ENCODE measurements at places on chromosomes 2 and 18.

DNA sequence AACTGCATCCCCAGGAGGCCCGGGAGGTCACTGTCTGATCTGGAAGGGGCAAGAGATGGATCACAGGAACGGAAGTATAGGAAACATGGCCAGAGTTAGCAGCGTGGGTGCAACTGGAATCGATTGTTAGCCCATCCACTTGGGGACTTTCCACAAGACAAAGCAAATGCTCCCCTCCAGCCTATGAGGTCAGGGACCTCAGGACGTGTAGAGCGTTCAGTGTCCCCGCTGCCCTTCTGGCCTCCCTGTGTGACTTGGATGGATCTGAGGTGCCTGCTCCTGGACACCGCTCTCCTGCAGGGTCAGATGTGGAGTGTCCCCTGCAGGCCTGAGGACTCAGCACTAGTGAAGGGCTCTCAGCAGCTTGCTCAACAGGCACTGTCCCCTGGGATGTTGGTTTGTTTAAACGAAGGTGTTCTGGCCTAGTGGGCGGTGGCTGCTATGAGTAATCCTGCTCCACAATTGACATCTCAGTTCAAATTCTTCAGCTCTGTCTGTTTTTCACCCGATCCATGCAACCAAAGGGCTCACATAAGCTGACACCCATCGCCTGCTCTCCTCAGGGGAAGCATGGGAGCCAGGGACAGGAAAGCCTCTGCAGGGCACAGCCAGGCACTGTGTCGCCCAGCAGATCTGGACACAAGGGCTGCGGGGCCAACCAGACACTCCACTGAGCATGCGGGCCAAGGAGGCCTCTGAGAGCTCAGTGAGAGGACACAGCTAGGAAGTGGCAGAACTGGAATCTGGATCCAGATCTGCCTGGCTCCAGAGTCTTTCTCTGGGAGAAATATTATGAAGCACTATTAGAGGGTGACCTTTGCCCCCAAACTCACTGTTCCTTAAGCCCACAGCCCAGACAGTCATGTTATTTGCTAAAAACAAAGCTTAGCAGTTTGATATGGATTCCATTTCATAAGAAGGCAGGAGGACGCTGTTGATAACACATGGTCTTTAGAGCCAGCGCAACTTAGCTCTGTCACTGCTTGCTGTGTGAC is 78.5 kb downstream of the RHOB start:
- DNase-seq: no peak

DNA sequence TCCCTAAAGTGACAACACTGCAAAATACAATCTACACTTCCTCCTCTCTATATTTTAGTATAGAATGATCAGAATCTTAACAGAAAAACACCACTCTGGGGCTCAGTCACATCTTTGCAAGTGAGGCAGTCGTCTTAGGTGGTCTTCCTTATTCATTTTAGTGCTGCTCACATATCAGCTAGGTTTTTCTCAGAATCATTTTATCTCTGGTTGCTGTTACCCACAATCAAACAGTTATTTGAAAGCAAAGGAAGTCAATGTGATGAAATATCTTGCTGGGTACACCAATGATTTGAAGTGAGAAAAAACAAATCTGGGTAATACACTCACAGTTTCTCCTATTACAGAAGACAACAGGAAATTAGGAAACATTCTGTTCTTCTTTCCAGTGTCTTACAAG is 275.2 kb downstream of the DSEL start:
- no peak for DNase-seq

DNA sequence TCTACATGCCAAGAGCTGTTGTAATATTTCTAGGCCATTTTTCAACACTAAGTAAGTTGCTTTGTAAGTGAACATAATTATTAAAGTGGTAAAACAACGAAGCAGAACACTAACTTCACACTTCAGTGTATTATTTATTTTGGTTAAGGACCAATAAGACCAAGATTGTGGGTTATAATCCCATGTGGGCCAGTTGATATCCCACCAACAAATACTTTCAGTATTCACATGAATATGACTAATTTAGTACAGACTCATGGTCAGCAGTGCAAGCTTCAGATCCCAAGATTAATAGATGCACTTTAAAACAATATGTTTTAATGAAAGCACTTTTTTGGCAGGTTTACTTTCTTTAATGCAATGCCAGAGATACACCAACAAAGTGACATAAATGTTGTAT is 154.3 kb downstream of the LCLAT1 start:
- no peak for DNase-seq

GRCh38 chr2:41241325-41242000 is 789.6 kb upstream of the SLC8A1 start:
- DNase-seq: no peak

- no peak for DNase-seq
These were observed 347.5 kb downstream of the ZNF804A start for GRCh38 chr2:184945824-184946223.

GRCh38 chr18:57095884-57096283 is 51.0 kb upstream of the BOD1L2 start:
- no peak for DNase-seq

DNA sequence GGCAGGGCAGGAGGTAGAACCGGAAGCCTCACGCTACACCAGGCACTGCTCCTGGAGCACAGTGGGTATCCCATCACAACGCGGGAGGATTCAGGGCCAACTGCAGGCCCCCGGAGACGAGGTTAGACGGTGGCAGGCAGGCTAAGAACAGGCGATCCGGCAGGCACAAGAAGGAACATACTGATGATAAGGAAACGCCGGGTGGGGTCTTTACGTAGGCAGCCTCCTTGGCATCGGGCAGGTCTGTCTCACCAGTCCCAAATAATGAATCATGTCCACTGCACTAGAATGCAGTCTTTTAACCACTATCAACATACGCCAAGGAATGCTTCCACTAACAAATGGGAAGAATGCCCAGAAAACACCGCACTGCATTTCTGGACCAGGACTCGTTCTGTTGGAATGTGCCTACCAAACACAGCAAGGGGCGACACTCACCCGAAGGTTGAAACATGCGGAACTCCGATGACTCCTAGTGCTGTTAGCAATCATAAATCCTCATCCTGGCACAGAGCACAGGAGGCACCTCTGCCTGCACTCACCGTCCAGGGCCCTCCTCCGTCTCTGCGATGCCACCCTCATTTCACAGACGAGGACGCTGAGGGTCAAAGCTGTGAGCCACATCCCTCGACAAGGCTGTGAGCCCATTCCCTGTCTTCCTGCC is 35.2 kb downstream of the ZNF516 start:
- DNase-seq: peak; percentile 78

DNA sequence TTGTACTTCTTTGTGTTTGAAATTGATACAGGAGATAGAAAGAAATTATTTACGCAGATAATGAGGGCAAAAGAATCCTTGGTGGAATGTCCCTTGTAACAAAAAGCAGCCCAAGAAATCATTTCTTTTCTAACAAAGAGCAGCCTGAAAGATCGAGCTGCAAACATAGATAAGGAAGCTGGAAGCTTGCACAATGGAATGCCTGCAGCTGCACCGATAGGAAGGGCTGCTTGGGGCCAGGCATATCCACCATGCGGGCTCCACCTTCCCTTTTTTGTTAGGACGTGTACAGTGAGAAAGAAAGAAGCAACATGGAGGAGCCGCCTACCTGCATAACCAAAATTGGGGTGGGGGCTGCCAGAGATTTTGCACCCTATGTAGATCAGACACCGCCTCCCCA is 568.7 kb downstream of the METTL4 start:
- DNase-seq: no peak

GRCh38 chr2:37271376-37272067 is 40.1 kb downstream of the NDUFAF7 start:
- no peak for DNase-seq

- DNase-seq: peak; percentile 72
These were observed 272.4 kb downstream of the AGAP1 start for GRCh38 chr2:235766278-235766677.

DNA sequence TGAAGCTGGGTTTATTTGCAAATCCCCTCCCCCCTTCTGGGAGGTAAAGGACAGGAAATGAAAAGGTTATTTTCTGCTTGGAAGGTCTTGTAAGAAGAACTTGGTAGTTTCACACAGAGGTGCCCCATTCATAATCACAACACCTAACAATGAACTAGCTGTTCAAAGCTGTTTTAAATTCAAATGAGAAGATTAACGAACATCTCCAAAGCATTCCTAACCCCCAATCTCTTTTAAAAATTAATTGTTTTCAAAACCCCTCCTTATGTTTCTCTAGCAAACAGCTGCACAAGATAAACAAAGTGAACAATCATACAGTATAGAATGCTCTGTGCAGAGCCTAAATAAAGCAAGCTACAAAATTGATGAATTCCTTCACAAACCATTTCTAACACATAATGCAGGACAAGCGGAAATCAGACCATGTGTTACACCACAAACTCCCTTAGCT is 271.4 kb downstream of the SATB2 start:
- no peak for DNase-seq

GRCh38 chr2:169366066-169366465 is 3.7 kb upstream of the LRP2 start:
- no peak for DNase-seq

DNA sequence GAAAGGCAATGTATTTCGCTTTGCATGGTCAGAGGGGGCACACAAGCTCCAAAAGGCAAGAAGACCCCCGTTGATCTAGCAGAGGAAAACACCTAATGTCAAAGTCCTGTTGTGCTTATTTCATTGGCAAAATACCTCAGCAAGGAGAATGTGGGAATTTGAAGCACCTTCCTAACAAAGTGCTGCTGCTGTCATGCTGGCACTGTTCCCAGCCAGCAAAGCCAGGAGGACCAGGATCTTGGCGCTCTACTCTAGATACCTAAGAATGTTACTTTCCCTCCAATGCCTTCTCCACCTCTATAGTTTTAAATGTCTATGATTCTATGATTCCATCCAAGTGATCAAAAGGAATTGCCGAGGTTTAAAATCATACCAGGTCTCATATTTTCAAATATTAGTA is 867.9 kb upstream of the POU3F3 start:
- DNase-seq: no peak

- no peak for DNase-seq
These were observed 156.2 kb downstream of the DDX1 start for GRCh38 chr2:15747603-15748471.

DNA sequence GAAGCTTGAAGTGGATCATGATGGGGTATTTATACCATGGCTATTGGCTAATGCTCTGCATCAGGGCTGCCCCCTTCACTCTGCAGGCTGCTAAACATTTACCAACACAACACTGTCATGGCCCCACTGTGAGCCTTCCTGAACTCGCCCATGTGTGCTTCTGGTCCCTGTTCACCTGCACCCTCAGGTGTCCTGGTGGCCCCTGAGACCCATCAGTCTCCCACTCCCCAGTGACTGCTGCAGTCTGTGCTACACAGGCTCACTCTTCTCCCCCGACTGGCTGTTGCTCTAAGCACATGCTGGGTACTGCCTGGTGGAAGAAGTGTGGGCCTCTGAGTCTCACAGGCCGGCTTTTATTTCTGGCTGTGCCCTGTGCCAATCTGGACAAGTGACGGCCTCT is 183.0 kb upstream of the HS6ST1 start:
- DNase-seq: no peak

- no peak for DNase-seq
These were observed 102.9 kb upstream of the TGFA start for GRCh38 chr2:70656421-70657010.

- DNase-seq: no peak
These were observed 170.5 kb downstream of the SH3RF3 start for GRCh38 chr2:109299536-109299935.

- DNase-seq: peak; percentile 49
These were observed 103.4 kb downstream of the TNS1 start for GRCh38 chr2:217899231-217900009.

DNA sequence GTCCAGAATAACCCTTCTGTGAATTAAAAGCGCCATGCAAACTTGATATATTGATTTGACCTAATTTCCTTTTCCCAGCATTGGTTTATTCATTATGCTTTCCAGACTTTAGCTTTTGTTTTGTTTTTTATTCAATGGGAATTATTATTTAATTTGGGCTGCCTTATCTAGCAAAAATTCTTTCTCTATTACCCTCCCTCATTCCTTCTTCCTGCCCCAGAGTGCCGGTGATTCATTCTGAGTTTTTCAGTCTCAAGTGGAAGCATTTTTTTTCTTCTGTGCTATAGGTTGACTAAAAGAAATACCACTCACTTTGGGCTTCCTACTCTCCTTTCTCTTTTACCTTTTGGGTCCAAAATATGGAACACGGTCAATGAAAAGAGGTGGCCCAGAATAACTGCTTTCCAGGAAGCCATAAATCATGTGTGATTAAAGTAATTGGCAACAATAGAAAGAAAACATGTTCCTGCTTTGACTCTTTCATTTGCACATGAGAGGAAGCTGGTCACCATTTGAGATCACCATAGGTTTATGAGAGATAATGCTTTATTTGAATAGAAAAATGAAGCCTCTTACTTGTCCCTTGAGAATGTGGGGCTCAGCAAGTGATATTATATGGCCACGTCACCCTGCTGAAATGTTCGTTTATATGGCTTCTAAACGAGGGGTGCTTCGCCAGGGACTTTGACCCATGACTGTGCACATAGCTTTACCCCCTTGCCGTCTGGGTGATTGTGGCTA is 422.8 kb upstream of the ZEB2 start:
- peak; percentile 49 for DNase-seq

DNA sequence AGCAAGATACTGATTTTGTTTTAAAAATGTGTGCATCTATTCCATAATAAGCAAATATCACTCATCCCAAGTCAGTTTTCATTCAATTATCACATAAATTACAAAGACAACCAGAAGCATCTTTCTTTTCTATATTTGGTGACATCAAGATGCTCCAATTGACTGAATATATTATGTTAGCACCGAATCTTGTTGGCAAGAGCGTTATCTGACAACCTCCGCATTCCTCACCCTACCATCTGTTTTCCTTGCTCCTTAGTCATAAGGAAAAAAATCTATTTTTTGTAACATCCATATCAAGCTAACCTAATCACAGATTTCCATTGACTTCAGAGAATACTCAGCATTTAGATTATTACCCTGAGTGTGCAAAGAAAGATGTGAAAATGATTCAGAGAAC is 212.2 kb upstream of the KYNU start:
- DNase-seq: no peak

GRCh38 chr18:34904994-34905393 is 136.2 kb upstream of the MAPRE2 start:
- DNase-seq: no peak

DNA sequence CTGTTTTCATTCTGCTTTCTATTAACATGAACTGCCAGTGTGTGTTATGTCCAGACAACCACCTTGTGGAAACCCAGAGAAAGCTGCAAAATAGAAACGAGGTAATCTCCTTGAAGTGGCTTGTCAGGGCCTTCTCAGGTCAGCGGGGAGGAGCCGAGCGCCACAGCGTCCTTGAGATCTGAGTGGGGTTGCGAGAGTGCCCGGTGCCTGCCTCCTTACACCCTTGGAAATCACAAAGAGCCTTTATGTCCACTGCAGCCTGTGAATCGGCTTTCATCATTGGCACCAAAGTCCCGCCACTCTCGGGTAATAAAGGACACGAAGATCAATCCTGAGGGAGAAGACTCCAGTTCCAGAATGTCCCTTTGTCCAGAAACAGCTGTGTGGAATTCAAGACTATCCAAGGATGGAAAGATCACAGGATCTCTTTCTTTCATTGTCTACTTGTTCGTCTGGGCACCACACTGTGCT is 135.2 kb downstream of the HRH4 start:
- DNase-seq: no peak

Measured in RKO (cell line).